ENCODE measurements at places on chromosomes 5 and 9.

GRCh38 chr9:136018257-136019031 is 57.3 kb upstream of the UBAC1 start:
- no peak for DNase-seq

DNA sequence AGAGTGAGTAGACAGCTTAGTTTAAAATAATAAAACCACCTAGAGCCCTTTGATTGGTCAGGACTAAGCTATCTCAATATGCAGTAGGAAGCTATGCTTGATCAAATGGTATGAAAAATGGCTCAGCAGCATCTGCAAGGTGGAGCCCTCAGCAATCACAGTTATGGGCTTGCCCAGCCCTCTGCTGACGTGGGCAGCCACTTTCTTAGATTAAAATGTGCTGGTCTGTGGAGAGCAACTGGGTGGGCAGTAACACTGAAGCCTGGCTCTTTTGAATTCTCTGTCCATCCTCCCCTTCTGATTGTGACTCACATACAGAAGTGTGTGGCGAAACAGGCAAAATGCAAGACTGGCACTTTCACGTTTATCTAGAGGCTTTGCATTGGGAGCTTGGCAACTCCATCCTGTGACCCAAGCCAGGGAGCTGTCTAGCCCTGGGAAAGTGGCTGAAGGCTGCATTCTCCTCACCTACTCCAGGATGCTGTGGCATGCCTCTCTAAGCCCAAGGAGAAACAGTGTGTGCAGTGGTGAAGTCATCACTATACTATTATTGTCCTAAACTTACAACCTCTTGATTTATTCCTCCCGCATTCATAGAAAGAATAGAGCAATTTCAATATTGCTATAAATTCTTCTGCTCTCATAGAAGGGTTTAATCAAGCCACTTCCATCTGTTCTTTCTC is 61.1 kb downstream of the MED10 start:
- no peak for DNase-seq

DNA sequence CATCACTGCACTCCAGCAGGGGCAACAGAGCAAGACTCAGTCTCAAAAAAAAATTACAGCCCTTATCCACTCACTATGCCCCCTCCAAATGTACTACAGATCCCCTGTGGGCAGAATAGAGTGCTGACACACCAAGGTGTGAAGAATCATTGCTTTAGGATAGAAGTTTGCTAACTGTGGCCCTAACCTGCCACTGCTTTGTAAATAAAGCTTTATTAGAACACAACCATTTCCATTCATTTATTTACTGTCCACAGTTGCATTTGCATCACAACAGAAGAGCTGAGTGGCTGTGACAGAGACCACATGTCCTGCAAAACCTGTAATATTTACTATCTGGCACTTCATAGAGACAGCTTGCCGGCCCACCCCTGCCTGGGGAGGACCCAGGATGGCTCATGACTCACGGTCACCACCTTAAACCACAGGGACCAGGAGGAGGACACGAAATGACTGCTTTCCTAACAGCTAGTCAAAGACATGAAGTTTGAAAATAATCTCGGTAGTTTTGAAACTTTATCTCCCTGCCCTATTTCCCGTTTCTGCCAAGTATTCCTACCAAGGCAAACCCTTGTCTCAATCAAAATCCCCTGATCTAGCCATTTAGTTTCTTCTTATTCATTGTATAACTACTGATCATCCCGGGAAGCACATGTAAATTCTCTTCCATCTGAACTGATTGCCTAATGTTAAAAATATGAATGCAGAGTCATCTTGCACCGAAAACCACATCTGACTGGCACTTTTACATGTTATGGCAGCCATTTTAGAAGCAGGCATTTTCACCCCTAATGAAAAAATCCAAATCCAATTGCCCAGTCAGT is 206.1 kb downstream of the SLIT3 start:
- DNase-seq: peak; percentile 42

GRCh38 chr9:70147196-70147595 is 103.5 kb downstream of the MAMDC2 start:
- no peak for DNase-seq

DNA sequence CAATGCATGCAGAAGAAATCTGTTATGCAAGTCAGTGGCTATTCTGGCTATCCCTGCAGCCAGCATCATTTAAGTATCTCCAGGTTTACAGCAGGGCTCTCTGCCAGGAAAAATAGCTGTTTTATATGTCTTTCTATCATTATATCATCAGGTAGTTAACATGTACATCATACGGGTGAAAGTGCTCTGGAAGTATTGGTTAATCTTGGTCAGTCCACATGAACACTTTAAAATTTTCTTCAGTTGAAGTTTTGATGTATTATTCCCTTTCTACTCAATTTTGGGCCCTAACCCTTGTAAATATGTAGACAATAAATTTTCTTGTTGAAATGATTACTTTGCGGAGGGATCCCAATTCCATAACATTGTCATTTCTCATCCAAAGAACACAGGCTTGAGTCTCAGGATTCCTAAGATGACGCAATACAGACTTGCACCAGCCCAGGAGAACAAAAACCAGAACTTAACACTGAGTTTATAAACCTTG is 67.5 kb downstream of the SEMA6A start:
- DNase-seq: peak; percentile 41

GRCh38 chr9:127361561-127361960 is 35.4 kb upstream of the SLC2A8 start:
- DNase-seq: no peak

DNA sequence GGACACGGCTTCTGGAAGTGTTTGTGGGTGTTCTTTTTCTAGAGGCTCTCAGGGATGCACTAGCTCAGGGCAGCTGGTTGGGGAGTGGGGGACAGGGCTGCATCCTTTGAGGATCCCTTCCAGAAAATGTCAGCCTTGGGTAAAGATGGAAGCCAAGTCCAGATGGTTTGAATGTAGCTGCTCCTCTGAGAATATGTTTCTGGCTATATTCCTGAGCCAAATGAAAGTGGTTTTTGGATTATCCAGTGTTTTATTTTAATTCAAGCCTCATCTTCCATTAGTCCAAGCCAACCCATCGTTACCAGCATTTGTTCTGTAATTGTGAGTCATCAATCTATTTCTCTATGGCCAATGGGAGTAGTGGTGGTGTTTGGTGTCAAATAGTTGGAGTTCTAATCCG is 70.4 kb downstream of the SPRY4 start:
- DNase-seq: no peak

- no peak for DNase-seq
These were observed 614.1 kb downstream of the PTPRD start for GRCh38 chr9:9998491-9999287.

- DNase-seq: peak; percentile 84
These were observed 18.4 kb downstream of the ENG start for GRCh38 chr9:127835991-127836516.

GRCh38 chr5:160356550-160357347 is 13.7 kb downstream of the C1QTNF2 start:
- DNase-seq: no peak

GRCh38 chr9:135840107-135840506 is 67.2 kb downstream of the CAMSAP1 start:
- DNase-seq: no peak

DNA sequence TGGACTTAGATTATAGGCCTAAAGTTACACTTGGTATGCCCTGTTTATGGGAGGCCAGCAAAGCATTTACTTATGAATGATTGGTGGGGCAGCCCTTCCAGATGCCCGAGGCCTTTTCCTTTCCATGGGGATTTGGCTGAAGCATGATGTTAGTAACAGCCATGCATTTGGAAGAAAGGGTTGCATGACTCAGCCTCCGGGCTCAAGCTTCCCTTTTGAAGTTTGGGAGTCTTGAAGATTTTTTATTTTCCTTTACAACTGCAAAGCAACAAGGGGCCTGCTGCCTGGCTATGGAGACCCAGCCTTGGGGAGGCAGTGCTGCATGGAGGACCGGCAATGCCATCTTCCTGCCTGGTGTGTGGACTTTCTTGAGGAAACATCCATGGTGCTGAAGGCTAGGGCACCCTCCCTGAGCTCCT is 244.7 kb downstream of the ICE1 start:
- DNase-seq: no peak

DNA sequence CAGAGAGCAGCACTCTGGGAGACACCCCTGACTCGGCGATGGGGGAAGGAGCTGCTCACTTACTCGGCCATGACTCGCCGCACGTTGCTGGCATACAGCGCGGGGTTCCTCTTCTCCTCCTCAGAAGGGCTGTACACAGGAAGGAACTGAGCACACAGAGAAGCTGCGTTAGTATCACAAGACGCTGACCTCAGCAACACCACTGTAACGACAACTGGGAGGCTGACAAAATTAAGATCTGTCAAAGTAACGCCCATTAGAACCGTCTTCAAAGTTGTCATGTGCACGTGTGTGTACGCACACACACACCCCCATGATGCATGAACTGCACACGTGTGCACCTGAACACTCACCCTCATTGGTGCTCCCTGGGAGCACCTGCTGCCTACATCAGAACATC is 32.1 kb upstream of the SLC6A3 start:
- DNase-seq: no peak

DNA sequence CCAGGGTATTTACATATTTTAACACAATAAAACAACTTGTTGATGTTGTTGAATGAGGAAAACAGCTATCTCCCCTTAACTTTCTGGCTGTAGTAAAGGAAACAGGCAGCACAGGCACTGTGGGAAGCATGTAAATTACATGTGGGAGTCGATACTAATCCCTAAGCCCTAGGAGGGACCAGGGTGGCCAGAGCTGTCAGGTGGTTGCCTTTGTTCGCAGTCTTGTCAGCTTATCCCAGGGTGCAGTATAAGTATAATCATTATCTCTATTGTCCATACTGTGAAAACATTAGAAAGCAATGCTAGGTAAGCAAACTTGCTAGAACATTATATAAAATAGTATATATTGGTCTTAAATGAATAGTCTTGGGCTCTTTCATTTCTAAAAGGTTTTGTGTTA is 125.6 kb upstream of the RPS23 start:
- DNase-seq: no peak

- DNase-seq: no peak
These were observed 253.9 kb upstream of the PCSK5 start for GRCh38 chr9:75636427-75637045.

DNA sequence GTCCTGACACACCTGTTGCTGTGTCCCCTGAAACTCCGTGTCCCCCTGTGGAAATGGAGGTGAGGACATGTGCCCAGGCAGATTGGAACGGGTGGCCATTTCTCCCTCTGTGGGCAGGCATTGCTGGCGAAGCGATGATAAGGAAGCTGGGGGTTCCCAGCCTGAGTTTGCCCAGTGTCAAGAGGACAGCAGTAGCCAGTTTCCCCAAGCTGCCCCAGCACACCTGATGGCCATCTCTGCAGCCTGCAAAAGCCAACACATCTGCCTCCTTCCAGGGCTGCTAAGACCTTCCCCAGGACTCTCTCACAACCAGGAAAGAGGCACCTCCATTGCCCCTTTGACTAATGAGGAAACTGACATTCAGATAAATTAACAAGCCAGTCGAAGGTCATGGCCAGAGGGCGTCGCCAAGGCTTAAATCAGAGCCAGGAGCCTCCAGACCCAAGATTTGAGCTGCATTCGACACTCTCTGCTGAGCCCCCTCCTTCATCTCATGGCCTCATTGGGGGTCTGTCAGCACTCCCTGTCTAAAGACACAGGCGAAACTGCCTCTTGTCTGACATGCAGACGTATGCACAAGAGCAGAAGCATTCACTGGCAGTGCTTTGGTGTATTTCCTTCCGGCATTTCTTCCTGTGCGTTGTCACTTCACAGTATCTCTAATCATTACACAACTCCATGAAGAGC is 10.4 kb upstream of the WNK2 start:
- DNase-seq: no peak

- DNase-seq: no peak
These were observed 8.2 kb downstream of the IL4 start for GRCh38 chr5:132681983-132682382.

- DNase-seq: peak; percentile 97
These were observed 308.5 kb downstream of the ARRDC3 start for GRCh38 chr5:91074615-91075014.

DNA sequence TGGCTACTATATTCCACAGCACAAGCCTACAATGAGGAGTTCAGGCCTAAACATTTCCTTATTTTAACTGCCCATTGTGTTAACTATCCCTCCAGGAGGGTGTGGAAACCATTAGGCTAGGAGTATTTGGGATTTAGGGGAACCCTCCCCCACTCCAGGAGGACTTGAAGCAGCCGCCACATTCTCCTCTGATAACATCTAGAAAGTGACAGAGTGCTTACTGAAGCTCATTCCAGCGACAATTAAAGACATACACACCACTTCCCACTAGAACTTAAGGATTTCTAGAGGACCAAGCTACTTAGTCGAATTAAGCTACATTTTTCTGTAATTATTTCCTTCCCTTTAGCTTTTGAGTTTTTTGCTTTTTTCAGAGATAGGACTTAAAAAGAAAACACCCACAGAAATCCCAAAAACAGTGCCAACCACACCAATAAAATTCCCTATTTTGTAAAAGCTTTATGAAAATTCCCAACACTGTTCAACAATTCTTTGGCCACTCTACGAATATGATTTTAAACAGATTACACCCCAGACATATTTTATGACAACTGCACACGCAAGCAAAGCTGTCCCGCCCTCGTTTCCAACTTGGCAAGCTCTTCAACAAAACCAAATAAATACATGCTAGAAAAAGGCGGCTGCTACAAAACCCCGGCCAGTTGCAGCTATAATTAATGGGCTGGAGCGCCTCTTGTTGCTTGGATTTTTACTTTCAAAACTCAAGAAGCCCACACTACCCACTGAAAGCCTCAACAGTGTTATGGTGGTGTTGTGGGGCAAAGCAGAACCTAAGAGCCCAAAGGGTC is 4.5 kb downstream of the ROR2 start:
- peak; percentile 87 for DNase-seq

- DNase-seq: peak; percentile 96
These were observed 30.4 kb downstream of the DUSP1 start for GRCh38 chr5:172740428-172741205.

- DNase-seq: no peak
These were observed 812.0 kb downstream of the CDH18 start for GRCh38 chr5:19175776-19176570.

DNA sequence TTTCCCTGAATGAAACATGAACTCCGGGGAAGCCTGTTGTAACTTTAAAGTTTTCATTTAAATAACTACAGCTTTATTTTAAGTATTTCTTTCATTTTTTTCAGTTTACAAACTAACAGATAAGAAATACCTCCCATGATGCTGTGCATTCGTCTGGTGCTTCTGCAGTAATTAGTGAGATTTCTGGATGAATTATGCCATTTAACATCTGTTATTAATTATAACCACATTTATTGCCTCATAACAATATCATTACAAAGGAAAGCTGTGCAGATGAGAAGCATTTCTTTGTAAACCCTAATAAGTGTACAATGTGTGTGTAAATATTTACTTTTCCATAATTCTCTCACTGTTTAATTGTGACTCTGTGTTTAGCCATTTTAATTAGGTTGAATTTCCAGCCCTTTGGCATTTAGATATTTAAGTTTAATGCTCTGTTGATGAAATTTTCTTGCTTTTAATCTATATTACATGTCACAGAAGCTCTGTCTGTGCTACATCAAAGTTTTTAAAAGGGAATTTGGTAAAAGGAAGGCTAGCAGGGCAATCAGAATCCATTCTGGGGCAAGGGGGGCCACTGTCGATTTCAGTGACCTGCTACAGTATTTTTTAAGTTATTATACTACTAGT is 418.0 kb downstream of the SPATA31D1 start:
- DNase-seq: no peak

- DNase-seq: peak; percentile 60
These were observed 389.6 kb downstream of the SEMA5A start for GRCh38 chr5:9156282-9156681.
